ENCODE measurements at places on chromosomes 12 and 14.
A peak's percentile ranks its signal among the peaks of the same experiment; 100 is the strongest.

DNA sequence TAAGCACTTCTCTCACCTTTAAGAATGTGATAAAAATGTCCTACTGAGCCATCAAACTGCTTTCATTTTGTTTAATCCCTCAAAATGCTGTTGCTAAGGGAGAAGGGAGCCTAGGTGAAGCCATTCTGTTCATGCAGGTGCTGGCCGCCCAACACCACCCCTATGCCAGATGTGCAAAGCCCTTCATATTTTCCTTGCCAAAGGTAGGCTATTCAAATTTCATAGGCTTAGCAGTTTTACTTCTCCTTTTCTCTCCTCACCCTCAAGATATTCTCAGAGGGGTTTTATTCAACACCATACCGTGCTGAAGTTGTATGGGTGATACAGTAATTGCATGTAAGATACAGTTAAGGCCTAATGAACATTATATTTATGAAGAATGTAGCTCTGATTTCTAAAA, 461.7 kb downstream of the GXYLT1 start:
- no peak for DNase-seq

DNA sequence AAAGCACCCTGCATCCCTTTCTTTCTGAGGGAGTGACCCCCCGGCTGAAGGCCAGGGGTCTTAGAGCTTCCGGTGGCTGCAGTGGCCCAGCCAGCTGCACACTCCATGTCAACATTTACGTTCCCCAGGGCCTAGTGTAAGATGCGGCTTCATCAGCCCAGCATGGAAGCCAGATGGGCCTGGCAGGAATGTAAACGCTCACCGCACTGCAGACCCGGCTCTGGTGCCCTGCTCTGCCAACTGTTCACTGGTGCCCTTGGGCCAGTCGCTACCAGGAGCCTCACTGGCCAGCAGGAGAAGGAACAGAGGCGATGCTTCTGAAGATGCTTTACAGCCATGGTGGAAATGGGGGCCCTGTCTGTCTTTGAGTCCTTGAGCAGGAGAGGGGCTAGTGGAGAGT, 8.6 kb upstream of the TMEM119 start:
- no peak for DNase-seq

DNA sequence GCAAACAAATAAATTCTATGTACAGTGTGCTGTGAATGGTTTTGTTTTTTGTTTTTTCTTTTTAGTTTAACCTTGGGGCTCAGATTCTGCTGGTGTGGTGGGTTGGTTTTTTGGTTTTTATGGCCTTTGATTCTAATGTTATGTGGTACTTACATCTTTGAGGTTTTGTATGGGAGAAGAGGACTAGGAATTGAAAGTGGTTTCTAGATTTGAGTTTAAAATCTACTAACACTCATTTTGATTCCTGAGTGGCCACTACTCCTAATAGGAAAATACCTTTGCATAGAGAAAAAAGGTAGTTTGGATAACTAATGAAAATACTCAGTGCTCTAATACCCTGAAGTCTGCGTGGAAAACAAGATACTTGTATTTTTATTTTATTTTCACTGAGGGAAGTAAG, 137.7 kb downstream of the MON2 start:
- no peak for DNase-seq

GRCh38 chr14:83614956-83615355, 1915.0 kb upstream of the FLRT2 start:
- DNase-seq: no peak

- peak; percentile 69 for DNase-seq
Measured at GRCh38 chr12:101642115-101643067, 47.6 kb downstream of the MYBPC1 start.

DNA sequence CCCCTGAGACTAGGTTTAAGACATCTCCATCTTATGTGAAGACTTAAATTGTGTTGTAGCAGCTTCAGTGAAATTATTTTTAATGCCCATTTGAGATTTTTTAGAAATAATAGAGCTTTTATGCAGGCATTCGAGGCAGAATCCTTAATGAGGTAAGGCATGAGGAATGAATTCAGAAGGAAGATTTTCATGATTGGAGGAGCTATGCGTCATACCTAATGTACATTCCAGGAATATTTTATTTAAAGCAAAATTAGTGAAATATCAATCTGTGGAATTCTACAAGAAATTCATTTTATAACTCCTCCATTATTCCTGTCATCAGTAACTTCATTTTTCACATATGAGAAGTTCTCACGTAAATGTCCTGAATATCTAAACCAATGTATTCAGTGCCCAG, 36.0 kb upstream of the GARIN6 start:
- DNase-seq: no peak

DNA sequence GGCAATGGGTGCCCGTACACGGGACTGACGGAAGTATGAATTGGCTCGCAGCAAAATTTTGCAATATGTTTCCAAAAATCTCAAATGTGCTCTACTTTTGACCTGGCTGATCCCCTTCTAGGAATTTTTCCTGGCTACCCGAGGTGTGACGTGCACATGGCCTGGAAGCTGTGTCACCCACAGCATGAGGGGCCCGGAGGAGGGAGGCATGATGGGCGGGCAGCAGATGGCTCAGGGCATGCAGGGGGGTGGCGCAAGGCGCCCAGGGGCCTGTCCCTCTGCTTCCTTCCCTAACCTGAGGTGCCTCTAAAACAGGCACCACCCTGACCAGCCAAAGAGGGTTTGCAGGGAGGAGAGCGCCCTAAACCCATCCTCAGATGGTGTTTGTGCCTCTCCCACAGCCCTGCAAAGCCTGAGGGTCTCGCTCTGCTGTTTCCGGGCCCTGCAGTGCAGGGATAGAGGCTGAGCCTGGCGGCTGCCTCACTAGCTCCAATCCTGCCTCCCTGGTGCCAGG, 6.7 kb downstream of the GPR132 start:
- DNase-seq: no peak

GRCh38 chr12:26628234-26628633, 204.8 kb downstream of the ITPR2 start:
- no peak for DNase-seq

GRCh38 chr12:67986632-67987031, 2.6 kb upstream of the IFNG-AS1 start:
- DNase-seq: no peak

DNA sequence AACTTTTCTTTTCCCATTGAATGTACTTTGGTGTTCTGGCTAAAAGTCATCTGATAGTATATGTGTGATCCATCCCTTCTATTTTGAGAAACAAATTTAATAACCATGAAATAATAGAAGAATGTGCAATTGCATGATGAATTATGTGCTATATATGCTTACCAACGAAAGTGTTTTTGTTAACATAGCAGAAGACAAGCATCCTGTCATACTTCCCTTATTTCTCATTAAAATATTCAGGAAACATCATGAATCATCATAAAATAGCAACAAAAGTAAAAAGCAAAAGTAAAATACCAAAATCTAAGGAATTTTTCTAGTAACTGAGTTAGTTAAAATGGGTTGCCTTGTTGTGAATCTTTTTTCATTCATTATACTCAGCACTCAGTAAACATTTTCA, 409.0 kb upstream of the PDE3A start:
- DNase-seq: no peak
